Mesenchymal stem cell (in vitro differentiated cells and primary cell): ENCODE measurements at places on chromosomes 16 and 17.

- no peak for DNase-seq
Observed at GRCh38 chr16:57257455-57258070, 12.5 kb downstream of the ARL2BP start.

- no peak for DNase-seq
Observed at GRCh38 chr16:27769561-27770255, 219.8 kb downstream of the KATNIP start.

GRCh38 chr17:34386697-34387550 lies 23.9 kb upstream of the CCL1 start:
- no peak for DNase-seq

DNA sequence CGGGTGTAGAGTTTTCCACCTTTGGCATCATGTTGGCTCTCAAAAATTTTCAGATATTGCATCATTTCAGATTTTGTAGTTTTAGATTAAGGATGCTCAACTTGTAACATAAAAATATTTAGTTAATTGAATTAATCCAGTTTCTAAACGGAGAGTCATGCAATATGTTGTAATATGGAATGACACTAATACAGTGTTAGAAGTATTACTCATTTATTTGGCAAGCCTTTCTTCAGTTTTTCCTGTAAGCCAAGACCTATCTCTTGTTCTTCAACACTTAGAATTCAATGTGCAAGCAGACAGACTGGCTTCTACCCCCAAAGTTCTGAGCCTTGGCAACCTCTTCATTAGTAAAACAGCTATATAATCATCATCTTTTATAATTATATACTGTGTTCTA lies 985.0 kb upstream of the GOT2 start:
- no peak for DNase-seq

DNA sequence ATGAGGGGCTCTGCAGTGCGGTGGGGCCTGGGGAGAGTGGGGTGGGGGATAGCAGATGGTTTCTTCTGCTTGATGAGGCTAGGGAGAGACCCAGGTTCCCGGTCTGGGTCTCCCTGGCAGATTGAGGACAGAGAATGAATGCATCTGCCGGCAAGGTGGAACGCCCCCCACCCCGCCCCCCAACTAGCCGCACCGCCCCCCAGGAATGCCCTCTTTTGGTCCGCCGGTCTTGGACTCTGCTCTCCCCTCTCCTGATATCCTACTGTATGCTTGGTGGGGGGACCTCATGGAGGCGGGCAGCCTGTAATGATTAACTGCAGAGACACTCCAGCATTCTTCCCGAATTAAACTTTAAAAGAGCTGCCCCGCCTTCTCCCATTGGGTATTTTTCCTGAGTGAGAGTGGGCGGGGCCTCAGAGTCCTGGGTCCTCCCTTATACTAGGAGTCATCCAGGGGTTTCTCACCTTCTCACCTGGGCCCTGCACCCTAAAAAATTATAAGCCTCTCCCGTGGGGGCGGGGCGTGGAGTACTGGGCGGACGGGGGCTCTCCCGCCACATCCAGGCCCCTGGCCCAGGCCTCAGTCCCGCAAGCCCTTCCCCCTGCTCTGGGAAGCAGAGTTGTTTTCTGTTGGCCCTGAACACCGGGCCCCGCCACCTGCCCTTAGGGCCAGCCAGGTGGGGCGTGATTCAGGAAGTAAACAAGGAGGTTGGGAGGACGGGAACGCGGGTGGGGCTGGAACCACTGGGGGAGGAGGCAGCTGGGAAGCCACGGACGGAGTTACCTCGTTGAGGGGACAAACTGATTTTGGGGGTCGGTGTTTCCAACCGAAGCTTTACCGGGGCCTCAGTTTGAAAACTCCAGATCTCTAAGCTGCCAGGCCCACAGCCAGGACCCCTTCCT lies 1.5 kb downstream of the GRB7 start:
- DNase-seq, result no peak

DNA sequence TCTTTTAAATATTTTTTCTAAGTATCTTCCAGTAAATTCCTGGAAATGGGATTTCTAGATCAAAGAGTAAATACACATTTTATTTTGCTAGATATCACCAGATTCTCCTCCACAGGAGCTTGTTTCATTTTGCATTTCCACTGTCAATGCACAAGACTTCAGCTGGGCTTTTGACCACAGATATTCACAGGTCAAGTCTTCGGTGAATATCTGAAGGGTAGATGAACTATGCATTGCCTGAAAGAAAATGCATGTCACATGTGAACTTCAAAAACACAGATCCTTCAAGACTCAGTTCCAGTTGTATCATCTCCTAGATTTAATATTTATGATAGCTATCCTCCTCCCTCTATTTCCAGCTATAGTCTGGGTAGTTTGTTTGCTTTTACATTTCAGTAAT lies 963.6 kb upstream of the GOT2 start:
- DNase-seq, result no peak

DNA sequence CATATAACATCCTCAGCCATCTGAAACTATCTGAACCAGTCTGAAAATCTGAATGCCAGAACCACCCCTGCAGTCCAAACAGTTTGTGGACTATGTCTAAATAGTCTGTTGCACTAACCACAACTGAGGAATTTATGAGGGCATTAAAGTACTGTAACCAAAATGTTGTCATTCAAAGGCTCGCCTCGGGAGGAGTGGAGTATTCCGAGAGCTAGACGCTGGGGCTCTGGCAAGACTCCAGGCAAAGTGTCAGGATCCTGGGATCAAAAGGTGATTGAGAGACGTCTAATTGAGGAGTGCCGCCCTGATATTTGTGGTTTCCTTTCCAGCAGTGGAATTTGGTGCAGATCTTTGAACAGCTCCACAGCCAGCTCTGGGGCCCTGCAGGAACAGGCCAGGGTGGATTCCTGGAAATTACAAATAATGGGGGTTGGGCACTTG lies 142.9 kb upstream of the MYOCD start:
- peak; percentile 90 for DNase-seq

GRCh38 chr17:8577868-8578267 lies 52.7 kb downstream of the MYH10 start:
- no peak for DNase-seq

- no peak for DNase-seq
Observed at GRCh38 chr16:84341528-84342295, 26.6 kb upstream of the ATP2C2 start.

DNA sequence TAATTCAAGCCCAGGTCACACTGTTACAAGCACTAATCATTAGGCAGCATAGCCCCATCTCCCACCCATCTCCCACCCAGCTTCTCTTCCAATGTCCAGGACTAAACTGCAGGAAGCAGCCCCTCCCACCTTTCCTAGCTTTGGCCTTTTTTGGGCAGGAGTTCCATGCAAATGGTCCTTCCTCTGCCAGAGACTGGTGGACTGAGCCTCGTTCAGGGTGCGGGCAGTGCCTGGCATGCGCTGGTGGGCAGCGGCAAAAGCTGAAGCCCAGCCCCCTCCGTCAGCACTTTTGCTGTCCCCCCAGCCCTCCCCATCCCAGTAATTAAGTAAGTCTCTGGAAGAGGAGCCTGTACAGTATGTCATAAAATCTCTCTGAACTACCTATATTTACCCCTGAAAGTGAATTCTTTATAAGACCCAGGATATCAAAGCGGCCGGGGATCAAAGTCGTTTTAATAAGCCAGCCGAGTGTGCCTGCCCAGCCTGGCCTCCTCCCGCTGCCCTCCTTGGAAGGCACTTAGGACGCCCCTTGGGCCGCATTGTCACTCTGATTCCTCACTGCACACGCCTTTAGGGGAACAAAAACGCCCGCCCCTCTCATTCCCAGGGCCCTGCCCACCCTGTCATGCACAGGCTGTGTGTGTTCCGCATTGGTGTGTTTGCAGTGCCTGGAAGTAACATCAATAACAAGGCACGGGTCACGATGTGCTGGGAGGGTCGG lies 109.9 kb downstream of the IRX5 start:
- no peak for DNase-seq

GRCh38 chr16:81601008-81601428 lies 156.4 kb downstream of the CMIP start:
- peak; percentile 85 for DNase-seq

DNA sequence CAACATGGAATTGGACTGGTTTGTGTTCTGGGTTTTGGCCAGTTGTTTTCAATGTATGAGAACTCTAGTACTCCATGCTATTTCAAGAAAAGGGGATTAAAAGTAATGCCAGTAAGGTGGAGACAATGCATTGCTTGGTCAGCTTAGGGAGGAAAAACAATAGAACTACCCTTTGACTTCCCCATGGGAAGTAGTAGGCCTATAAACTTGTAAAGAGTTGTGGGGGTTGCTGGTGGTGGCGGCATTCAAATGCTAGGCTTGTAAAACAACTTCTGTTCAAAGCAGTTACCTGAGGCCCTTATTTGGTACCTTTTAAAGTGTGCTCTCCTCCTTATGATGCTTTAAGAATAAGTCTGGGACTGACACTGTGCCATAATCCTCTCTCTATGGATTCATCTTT lies 9.4 kb downstream of the MAP3K3 start:
- no peak for DNase-seq

- DNase-seq, result peak; percentile 30
Observed at GRCh38 chr17:68776451-68776850, 175.3 kb upstream of the FAM20A start.

DNA sequence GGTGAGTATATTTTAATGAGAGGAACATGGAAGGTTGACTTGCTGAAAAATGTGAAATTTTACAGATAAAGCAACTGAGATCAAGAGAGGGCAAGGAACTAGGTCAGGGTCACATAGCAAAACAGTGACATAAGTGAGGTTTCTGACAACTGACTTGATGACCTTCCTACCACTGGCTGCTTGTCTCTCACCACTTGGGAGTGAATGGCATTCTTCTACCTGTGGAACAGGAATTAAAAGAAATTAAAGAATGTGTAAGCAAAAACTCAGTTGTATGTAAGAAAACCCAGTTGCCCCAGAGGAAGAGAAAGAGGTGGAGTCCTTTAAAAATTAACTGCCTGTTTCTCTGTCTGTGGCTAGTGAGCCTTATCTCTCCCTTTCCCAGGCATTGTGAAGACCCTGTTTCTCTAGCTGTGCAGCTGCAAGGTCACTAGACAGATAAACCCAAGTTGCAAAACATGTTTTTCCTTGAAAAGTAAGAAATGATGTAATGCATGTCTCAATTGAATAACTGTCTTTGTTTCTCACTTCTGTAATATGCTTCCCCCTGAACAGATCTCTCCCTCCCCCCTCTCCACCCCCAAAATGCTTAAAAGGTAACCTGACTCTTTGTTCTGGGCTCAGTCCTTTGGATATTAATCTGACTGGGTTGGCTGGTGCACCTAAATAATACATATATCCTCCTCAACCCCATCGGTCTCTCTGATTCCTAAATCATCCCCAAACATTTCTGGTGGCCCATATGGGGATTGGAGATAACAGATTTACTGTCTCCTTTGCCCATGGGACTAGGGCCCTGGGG lies 23.4 kb downstream of the ACSM1 start:
- DNase-seq, result no peak
